COR-L47 (cell line): ENCODE measurements at places on chromosomes 6 and 20.

DNA sequence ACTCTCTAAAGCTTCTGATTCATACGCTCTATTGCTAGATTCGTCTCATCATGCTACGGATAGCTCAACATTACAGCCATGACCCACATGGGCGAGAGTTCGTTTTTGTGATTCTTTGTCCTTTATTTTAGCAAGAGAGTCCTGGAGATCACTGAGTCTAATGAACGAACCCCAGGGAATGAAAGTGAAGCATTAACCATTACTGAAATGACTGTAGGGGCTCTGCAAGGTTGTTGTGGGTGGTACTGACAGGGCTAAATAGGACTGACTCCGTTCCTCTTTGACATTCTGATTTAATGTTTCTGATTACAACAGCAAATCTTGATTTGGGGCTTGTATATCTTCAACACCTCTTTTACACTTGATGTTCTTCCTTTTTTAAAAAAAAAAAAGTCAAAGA lies 13.7 kb upstream of the RTF2 start:
- no peak for DNase-seq

GRCh38 chr20:52655395-52655794 lies 316.8 kb upstream of the TSHZ2 start:
- no peak for DNase-seq

DNA sequence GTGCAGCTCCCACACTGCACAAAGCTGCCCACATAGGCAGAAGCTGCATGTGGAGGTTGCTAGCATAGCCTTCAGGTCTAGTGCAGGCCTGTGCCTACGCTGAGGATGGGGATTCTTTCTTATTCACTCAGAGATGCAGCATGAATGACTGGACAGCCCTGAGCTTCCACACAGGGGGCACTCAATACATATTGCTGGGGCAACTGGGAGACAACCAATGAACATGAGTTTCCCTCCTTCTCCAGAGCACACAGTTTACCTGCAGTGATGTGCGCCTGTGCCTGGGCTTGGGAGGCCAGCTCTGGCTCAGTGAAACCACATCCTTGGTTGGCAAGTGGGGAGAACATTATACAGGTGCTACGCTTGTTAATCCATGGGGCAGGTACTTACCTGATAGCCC lies 389.9 kb downstream of the RNGTT start:
- no peak for DNase-seq

GRCh38 chr20:24487648-24488047 lies 18.2 kb downstream of the SYNDIG1 start:
- no peak for DNase-seq

- no peak for DNase-seq
Observed at GRCh38 chr20:47250360-47250759, 106.1 kb downstream of the ZMYND8 start.

GRCh38 chr20:40144581-40144980 lies 544.5 kb downstream of the MAFB start:
- DNase-seq: no peak

DNA sequence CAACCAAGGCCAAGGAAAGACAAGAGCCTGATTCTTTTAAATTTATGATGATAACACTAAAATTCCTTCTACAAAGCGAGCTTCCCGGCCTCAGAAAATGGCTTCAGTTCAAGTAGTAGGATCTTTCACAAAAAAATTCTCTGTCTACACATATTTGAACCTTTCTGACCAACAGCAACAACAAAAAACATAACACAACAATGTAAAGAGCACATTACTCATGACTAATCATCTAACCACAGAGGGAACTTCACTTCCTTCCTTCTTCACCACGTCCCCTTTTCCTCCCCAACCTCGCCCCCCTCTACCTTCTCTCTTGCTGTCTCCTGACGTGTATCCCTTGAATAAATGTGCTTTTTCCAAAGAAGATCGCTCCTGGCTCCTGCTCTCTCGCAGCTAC lies 228.2 kb downstream of the MYLK4 start:
- DNase-seq: no peak

- no peak for DNase-seq
Observed at GRCh38 chr20:3146732-3147341, 12.8 kb downstream of the FASTKD5 start.

GRCh38 chr20:63378626-63379025 lies 17.5 kb upstream of the CHRNA4 start:
- DNase-seq: no peak
